ENCODE measurements at places on chromosomes 2 and 18.

DNA sequence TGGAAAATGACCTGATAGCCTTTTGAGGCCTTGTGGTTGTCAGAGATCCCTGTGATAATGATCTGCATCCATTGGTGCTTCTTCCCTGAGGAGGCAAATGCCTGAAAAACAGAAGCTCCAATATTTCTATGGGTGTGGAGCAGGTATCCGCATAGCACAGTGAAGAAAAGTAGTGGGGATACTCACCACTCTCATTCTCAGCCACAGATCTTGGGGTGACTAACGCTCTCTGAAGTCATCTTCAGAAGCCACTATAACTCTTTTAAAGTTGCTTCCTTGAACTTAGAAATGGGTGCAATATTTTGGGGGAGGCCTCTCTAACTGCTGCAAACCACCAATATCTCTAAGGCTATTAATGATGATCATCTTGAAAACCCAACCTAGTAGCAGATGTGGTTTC, 46.2 kb downstream of the ARHGAP15 start:
- no peak for DNase-seq

DNA sequence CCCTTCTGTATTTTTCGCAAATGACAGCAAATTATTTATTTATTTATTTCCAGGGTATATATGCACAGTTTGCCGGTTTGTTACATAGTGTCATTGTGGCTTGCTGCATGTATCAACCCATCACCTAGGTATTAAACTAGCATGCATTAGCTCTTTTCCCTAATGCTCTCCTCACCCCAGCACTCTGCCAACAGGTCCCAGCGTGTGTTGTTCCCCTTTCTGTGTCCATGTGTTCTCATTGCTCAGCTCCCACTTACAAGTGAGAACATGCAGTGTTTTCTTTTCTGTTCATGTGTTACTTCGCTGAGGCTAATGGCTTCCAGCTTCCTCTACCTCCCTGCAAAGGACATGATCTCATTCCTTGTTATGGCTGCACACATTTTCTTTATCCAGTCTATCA, 592.3 kb downstream of the TRIB2 start:
- DNase-seq, result no peak

- DNase-seq, result no peak
These were observed 269.4 kb upstream of the RAB6C start for GRCh38 chr2:129709956-129710598.

DNA sequence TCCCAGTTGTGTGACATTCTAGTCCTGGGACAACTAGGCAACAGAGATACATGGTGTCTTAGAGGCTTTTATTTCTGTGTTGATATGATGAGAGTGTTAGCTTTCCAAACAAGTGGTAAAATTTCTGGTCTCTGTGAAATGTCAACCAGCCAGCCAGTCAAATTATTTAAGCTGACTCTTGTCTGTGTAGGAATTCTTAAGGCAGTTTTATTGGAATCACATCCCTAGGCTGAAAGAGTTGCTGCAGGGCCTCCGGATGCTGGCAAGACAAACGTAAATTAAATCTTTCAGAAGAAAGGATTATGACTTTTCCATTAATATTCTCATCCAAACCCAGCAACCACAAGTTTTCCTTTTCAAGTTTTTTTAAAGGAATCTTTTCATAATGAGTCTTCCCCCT, 44.6 kb downstream of the SERPINB7 start:
- no peak for DNase-seq

DNA sequence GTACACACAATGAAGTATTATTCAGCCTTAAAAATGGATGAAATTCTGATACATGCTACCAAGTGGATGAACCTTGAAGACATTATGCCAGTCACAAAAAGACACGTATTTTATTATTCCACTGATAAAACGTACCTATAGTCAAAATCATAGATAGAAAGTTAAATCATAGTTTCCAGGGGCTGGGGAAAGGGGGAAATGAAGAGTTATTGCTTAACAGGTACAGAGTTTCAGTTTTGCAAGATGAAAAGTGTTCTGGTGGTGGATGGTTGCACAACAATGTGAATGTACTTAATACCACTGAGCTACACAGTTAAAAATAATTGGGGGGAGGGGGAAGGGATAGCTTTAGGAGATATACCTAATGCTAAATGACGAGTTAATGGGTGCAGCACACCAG, 279.0 kb upstream of the STON1 start:
- DNase-seq, result no peak

DNA sequence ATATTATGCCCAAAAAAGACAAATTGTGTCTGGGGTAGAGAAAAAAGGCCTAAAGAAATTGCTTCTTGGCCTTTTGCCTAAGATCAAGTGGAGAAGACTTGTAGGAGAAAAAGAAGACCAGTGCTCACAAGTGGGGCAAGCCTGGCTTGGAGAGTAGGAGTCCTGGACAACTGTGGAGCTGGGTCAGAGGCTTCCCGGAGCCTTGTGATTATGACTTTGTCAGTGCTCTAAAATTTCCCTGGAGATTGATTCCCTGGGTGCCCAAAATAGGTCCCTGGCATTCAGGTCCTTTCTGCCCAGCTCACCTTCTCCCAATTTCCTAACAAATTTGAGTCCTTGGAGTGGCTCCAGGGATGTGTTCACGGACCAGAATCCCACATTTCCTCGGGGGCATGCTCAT, 787 bp upstream of the TRIM54 start:
- no peak for DNase-seq

GRCh38 chr2:140567734-140568133, 1563.1 kb downstream of the LRP1B start:
- no peak for DNase-seq

GRCh38 chr2:6773007-6773693, 92.6 kb downstream of the CMPK2 start:
- peak; percentile 88 for DNase-seq

- DNase-seq, result no peak
These were observed 37.5 kb downstream of the DHRS9 start for GRCh38 chr2:169106563-169107545.

- no peak for DNase-seq
These were observed 28.1 kb downstream of the MRPL33 start for GRCh38 chr2:27799646-27800010.

GRCh38 chr2:128589681-128590080, 271.0 kb upstream of the HS6ST1 start:
- no peak for DNase-seq

- DNase-seq, result no peak
These were observed 92.5 kb downstream of the SP3 start for GRCh38 chr2:173872714-173873113.

- DNase-seq, result no peak
These were observed 4.7 kb downstream of the HMSD start for GRCh38 chr18:63953811-63954210.

- no peak for DNase-seq
These were observed 204.8 kb downstream of the MBD2 start for GRCh38 chr18:54019641-54020040.

DNA sequence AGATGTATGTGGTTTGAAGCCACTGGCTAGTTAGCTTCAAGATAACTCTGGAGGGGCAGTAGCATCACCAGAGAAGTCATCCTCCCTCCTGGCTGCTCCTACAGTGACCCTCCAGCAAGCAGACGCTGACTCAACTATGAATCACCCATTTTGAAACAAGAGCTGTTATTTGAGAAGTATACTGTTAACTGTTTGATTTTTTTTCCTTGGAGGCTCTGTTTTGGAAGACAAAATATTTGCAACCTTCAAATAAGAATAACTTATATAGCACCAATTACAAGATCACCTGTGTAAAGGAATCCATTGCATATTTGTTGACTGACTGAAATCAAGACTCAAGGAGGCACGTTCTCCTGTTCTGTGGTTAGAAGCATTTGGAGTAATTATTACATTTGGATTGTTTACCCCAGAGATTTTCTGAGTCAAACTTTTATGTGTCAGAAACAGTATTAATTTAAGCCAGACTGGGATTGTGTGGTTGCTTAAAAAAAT, 313.8 kb downstream of the MTX2 start:
- DNase-seq, result no peak

DNA sequence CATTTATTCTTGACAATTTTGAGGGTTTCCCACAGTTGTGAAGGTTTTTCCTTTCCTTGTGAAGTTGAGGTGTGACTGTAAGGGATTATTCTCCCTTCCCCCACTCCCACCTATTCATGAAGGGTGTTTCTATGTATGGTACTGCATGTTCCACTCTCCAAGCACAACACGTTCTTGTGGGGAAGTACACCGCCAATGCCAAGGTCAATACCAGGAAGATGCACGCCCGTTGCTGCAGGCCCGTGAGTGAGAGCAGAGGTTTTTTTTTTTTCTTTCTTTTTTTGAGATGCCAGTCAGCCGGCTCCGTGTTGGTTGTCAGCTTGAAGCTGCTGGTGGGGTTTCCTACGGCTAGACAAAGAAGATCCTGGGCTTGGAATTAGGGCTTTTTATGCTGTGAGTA, 38.6 kb upstream of the EPHA4 start:
- DNase-seq, result no peak

- no peak for DNase-seq
These were observed 6.5 kb upstream of the CYBRD1 start for GRCh38 chr2:171515672-171516298.

GRCh38 chr18:60686142-60686541, 313.6 kb upstream of the MC4R start:
- no peak for DNase-seq

DNA sequence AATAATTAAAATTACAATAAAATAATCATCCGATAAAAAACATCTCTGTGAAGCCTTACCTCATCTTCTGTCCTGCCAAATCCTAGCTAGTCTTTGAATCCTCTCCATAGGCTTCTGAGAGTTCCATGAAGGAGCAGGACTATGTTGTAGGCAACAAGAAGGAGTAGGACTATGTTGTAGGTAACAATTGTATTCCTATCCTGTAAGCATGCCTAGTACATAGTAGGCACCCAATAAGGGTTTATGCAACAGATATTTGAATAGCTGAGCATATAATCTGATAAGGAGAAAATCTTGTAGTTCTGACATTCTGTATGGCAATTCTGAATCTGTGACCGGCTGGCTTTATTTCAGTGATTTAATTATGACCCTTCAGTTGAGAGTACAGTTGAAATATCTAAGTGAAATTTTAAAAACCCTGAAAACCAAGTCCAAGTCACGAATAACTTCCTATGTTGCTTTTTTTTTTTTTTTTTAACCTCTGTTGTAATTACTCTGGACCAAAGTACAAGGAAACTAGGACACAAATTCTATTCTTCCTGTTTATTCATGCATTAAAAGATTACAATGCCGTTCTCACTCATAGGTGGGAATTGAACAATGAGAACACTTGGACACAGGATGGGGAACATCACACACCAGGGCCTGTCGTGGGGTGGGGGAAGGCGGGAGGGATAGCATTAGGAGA, 27.8 kb downstream of the VWA3B start:
- no peak for DNase-seq

DNA sequence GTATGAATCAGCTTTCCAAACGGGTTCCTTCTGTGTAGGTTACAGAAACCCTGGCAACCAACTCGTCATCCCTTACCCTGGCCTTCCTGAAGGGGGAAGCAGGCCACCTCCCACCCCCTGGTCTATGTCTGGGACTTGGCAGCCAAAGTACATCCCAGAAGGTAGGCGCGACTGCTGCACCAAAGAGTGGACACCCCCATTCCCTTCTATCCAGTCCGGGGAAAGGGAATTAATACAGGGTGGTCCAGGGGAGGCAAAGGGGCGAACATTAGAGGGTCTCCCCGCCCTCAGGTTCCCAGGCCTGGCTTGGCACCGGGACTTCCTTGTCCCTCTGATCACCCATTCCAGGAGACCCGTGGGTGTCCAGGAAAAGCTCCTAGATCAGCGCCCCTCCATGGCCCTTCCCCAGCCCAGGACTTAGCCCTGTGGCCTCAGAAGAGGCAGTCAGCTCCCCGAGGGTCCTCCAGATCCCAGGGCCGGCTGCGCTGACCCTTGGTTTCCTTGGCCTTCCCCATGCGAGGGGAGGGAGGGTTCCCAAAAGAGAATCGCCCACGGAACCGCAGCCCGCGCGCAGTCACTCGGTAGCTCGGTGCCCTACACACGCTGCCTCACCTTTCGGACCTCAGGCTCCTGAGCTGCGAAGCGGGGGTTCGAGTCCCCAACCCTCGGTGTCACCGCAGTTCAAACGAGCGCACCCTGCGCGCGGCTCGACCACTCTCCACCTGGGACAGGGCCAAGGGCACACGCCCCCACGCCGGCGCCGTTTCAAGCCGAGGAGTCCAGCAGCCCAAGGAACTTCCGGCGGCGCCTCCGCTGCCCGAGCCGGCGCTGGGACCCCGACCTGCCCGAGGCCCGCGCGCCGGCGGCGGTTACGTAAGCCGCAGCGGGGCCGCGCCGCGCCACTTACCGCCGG, at the start of gene PER2:
Gene PER2, minus strand, starts transcription at position 874 of the 913 bp plus-strand sequence. CDS start 10,674 bp downstream, outside the sequence.
- peak; percentile 50 for DNase-seq

DNA sequence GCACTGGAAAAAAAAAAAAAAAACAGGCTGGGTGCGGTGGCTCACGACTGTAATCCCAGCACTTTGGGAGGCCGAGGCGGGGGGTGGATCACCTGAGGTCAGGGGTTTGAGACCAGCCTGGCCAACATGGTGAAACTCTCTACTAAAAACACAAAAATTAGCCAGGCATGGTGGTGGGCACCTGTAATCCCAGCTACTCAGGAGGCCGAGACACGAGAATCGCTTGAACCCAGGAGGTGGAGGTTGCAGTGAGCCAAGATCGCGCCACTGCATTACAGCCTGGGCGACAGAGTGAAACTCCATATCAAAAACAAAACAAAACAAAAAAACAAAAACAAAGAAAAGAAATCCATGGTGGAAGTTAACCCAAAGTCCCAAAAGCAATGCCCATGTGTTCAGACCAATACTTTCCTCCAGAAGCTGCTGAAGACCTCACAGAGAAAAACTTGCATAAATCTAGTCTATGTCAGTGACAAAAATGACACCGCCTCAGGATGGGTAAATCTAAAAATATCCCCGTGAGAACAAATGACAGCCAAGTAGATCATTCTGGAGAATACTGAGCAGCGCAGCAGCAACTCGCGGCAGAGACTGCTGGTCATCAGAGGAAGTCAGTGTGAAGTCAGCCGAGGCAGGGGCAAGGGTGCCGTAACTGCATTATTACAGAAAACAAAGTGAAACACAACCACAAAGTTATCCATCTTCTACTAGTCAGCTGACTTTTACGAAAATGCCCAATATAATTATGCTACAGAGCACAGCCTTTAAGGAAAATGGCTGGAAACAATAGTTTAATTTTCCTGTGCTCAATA, 41.0 kb downstream of the LPIN2 start:
- DNase-seq, result no peak

Measured in SK-N-DZ (cell line).